ENCODE measurements at places on chromosomes 4 and X. TPM values are rescaled to one million over a fixed set of nuclear protein-coding genes. Genes with fewer than 3 reads are reported as not detected.

Gene MAGEC1
- total RNA-seq = not detected

Gene CLDN34
- total RNA-seq = not detected

Gene SPANXD
- not detected for total RNA-seq

Gene PLXNB3
- total RNA-seq = 1.0 TPM

Gene NDST3
- not detected for total RNA-seq

Gene IL13RA2
- 42.1 TPM for total RNA-seq

Gene KLHL13
- 22.5 TPM for total RNA-seq

Gene XAGE3
- not detected for total RNA-seq

Measured in fibroblast of lung (primary cell).